ENCODE measurements at places on chromosomes 3 and 15. TPM values are rescaled to one million over a fixed set of nuclear protein-coding genes. Genes with fewer than 3 reads are reported as not detected.

MORC1 gene
- total RNA-seq: 0.84 TPM

CLDN1 gene
- total RNA-seq: 0.10 TPM

EFHB gene
- 0.73 TPM for total RNA-seq

THPO gene
- not detected for total RNA-seq

GPR149 gene
- total RNA-seq: not detected

WDR93 gene
- total RNA-seq: not detected

MRAS gene
- total RNA-seq: 5.8 TPM

CSPG4 gene
- total RNA-seq: under 0.01 TPM

GRAMD1C gene
- 2.3 TPM for total RNA-seq

SLC9C1 gene
- total RNA-seq: 0.10 TPM

CCDC54 gene
- total RNA-seq: not detected

GRAMD2A gene
- not detected for total RNA-seq

SAMD7 gene
- total RNA-seq: not detected

NAA80 gene
- total RNA-seq: 11.2 TPM

ARRDC4 gene
- total RNA-seq: 22.6 TPM

UBE2Q2 gene
- 46.5 TPM for total RNA-seq

CX3CR1 gene
- 5.7 TPM for total RNA-seq

CMSS1 gene
- 4.6 TPM for total RNA-seq

PARP15 gene
- total RNA-seq: 44.4 TPM
